ENCODE measurements at places on chromosomes 5 and 9.
A peak's percentile ranks its signal among the peaks of the same experiment; 100 is the strongest.

DNA sequence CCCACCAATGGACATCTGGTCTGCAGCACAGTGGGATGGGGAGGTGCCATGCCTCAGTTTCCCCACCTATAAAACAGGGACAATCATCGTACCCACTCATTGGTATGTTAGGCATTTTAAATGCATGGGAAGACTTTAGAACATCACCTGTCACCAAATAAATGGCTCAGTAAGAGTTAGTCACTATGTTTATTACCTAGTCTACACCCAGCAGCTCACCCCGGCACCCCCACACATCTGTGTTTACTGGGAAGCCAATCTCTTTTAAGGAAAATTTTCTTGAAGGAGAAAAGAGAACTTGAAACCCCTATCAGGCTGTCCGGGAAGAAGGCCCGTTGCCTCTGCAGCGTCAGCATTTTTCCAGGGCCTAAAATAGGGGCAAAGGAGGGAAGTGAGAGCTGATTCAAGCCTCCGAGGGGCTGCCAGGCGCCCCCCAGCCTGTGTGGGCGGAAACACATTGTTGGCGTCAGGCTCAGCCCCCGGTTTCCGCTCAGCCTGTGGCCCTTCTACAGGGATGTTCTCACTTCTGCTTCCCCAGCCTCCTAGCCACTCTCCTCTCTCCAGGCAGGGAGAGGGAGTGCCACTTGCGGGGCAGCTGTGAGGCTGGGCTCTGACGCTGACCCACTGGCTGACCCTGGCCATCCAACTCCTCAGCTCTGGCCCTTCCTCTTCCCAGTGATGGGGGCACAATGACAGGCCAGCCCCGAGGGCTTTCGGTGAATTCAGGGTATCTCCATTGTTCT lies 4.6 kb downstream of the CSF1R start:
- no peak for DNase-seq

GRCh38 chr5:133265257-133265656 lies 213.4 kb downstream of the HSPA4 start:
- no peak for DNase-seq

DNA sequence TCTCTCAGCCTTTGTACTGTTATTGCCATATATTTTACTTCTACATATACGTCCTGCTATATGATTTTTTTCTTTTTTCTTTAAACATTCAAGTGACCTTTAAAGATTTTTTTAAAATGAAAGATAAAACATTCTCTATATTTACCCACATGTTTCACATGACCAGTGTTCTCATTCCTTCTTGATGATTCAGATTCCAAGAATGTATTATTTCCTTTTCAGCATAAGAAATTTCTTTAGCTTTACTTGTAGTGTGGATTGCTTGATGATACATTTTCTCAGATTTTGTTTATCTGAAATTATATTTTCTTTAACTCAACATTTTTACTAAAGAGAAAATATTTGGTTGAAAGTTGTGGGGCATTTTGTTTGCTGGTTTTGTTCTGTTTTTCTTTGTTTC lies 792.1 kb downstream of the BRINP1 start:
- no peak for DNase-seq

DNA sequence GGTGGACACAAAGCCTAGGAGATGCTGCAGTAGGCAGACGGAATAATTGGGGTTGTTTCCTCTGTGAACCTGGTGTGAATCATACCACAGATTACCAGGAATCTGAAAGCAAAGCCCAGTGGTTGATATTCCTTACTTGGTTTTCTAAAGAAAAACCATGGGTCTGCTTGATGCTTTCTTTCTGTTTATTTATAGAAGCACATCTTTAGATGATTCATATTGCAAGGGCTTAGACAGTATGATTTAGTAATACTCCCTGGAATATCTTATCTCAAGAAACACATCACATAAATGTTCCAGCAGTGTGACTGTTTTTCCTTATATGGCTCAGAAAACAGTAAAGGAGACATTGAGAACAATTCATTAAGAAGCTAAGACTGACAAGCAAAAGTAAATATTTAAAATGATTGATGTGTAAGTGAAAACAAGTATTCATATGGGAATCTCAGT lies 623.3 kb downstream of the RAB3C start:
- DNase-seq: no peak

- DNase-seq: no peak
Measured at GRCh38 chr9:112408819-112409218, 28.9 kb downstream of the HSDL2 start.

DNA sequence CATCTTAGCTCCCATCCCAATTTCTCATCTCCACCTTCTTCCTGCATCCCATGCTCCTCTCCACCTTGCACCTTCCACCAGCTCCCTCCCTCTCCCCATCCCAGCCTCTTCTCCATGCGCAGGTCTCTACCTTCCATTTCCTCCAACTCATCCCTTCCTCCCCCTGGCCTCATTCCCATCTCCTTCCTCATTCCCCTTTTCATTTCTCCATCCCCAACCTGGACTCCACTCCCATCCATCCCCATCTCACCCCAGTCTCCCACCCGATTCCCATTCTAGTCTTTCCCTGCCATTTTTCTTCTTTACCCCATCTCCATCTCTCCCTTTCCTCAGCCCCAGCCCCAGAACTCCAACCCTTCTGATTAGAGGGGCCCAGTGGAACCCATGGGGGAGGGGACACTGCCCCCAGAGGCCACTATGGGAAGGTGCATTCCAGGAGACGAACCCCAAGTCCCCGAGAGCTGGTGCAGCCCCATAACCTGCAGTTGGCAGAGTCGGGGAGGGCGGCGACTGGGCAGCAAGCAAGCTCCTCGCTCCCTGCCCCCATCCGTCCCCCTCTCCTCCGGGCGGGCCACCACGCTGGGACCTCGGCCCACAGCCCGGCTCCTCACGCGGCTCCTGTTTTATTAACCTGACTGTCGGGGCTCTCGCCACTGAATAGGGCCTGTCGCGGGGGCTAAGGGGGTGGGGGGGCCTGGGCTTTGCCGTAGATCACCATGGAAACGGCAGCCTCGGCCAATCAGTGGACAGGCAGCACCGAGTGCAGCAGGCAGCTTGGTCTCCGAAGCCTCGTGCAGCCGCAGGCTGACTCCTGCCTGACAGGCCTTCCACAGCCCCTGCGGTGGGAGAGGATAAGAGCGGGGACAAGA lies 66.7 kb downstream of the PCDH1 start:
- no peak for DNase-seq

GRCh38 chr5:32686799-32687498 lies 24.2 kb upstream of the NPR3 start:
- no peak for DNase-seq

DNA sequence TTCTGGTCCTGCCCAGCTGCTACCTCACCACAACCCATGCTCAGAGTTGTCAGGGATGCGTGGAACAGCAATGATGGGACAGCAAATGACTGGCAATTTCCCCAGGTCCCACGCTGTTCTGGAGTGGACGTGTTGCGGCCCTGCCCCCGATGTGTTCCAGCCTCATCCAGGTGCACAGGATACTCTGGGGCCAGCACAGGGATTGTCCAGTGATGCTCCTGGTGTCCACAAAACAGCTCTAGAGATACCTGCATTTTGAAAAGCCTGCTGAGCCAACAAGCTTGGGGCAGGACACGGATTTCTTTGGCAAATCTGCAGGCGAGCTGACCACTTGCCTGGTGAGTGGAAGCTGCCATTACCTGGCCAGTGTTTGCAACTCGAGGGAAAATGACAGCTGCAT lies 88.7 kb downstream of the ANKRD33B start:
- no peak for DNase-seq

DNA sequence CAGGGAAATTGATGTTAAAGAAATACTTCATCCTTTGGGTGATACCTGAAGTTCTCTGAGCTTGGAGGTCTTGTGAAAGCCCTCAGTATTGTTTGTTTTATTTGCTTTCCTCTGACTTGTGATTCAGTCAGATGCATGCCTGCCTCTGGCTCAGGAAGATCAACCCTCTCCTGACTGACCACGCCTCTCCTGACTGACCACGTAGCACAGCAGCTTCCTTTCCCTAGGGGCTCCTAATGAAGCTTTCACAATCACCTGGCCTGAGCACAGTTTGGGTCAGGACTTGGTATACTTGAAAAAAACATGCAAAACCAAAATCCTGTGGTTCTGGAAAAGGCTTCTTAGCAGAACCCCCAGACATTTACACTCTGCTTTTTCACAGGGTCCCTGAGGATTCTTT lies 3.8 kb downstream of the TGFBI start:
- no peak for DNase-seq

- no peak for DNase-seq
Measured at GRCh38 chr9:129282272-129282671, 104.2 kb upstream of the IER5L start.

- DNase-seq: no peak
Measured at GRCh38 chr9:89891591-89892304, 286.9 kb downstream of the GADD45G start.

- DNase-seq: peak; percentile 73
Measured at GRCh38 chr5:61245486-61245885, 83.2 kb upstream of the SMIM15 start.

GRCh38 chr5:71576241-71576640 lies 10.9 kb upstream of the MCCC2 start:
- no peak for DNase-seq

DNA sequence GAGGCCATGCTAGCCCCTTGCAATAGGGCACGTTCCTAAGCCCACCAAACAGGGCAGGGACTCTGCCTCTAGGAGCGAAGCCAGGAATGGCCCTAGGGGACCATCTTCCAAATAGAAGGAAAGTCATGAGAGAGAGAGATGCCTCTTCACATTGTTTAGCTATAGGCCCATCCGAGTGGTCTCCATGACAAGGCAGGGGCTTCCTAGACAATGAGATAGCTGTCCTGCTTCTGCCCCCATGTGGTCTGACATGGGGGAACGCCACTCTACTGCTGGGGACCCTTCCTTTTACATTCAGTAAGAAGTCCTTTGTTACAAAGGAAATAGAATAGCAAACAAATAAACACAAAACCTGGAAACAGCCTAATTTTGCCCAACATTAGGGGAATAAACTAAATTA lies 17.9 kb upstream of the KIF4B start:
- no peak for DNase-seq

DNA sequence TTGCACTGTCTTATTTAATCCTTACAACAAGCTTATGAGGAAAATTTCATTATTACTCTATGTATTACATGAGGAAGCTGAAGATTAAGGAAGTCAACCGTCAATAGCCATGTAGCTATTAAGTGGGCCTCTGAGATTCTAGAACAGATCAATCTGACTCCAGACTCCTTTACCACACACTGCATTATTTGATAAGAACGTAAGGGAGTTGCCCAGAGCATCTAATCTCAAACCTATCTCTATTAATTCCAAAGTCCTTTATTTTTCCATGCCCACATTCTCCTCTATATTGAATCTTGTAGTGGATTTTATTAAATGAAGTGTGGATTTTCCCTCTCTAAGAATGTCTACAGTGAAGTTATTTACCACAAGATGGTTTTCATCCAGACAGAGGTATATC lies 118.2 kb upstream of the MTAP start:
- DNase-seq: no peak

- no peak for DNase-seq
Measured at GRCh38 chr9:116163293-116164055, 9.9 kb downstream of the PAPPA start.

DNA sequence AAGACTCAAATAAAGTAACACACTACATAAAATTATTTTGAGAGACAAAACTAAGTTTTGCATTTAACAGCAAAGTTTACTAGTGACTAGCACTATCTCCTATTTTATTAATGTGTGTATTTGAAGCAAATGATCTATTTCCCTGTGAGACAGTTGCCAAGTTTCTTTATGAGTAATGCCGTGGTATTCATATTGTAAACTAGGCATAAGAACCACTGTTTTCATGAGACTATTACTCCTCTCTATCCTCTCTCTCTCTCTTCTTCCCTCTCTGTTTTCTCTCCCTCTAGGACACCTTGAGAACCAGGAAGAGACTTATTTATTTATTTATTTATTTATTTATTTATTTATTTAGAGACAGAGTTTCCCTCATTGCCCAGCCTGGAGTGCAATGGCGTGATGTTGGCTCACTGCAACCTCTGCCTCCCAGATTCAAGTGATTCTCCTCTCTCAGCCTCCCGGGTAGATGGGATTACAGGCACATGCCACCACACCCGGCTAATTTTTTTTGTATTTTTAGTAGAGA lies 61.1 kb downstream of the MLANA start:
- DNase-seq: no peak

GRCh38 chr5:170439223-170439943 lies 50.2 kb upstream of the KCNMB1 start:
- no peak for DNase-seq

- DNase-seq: no peak
Measured at GRCh38 chr5:126219616-126220015, 203.6 kb upstream of the GRAMD2B start.

DNA sequence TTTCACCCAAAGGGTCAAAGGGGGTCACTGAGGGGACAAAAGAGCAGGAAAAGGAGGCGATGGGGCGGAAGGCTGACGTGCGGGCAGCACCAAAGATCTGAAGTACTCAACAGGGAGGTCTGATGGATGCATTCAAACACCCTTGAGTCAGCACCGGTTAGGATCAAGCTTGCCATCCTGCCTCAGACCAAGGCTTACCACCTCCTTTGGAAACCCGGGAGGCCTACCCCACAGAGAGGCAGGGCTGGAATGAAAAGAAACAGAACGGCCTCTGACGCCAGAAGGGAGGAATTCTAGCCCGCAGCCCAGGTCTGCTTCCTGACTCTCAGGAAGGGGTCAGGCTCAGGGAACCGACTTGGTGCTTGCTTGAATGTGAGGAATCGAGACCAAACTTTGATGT lies 125.6 kb downstream of the PAPPA start:
- no peak for DNase-seq

- no peak for DNase-seq
Measured at GRCh38 chr5:174397206-174397605, 327.2 kb upstream of the MSX2 start.

DNA sequence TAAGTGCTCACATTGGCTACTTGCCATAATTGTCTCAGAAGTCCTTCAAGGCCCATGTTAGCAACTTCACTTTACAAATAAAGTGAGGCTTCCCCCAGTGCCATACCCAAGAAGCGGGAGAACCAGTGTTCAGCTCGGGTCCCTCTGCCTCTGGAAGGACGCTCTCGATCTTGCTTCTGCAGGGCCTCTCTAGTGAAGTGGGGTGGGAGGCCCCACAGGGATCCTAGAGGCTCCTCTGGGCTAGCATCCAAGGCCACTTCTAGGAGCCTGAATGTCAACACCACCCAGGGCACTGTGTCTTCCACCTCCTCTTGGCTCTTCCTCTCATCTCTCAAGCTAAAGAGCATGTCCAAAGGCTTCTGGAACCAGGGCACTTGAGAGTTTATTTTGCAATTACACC lies 282.5 kb downstream of the GADD45G start:
- DNase-seq: no peak

- DNase-seq: no peak
Measured at GRCh38 chr5:10442576-10442975, 897 bp downstream of the ROPN1L start.

DNA sequence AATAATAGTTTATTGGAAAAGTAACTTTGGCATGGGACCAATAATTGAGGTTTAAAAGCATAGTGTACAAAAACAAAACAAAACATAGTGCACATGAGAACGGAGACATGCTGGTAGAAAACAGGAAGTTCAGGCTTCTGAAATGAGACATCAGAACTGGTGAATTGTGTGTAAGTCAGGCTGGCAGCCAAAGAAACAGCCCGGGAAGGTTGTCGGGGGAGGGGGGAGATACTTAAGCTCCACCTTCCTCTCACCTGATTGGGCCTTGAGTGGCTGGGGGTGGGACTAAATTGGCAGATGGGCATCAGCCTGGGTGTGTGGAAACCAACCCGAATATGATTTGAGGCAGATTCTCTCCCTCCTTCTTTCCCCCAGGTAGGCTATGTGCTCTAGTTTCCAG lies 256.3 kb downstream of the SMARCA2 start:
- DNase-seq: no peak

GRCh38 chr5:124289641-124290311 lies 456.7 kb downstream of the ZNF608 start:
- no peak for DNase-seq
